Stimulated activated naive CD8-positive, alpha-beta T cell treated with anti-CD3 and anti-CD28 coated beads, Interleukin-15, Interleukin-2, amounts not matched to agents 100 U/mL and 50 U/mL, for 24 hours (primary cell): ENCODE measurements at places on chromosomes 5 and 9.
A peak's percentile ranks its signal among the peaks of the same experiment; 100 is the strongest.

DNA sequence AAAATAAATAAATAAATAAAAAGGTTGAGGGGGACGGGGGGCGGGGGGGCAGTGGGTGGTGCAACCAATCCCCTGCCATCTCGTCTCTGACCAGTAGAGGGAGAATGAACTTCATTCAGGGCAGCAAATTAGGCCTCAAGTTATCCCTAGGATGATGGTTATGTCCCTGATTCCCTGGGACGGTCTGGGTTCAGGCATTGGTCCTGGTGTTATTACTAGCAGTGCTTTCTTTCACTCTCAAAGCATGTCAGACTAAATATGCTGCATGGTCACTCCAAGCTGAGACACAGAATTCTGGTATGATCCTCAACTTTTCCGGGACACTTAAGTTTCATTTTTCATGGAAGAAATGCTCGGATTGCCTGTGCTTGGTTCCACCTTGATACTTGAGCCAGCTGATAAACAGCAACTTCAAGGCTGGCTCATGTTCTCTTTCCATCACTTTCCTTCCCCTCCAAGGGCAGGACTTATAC lies 59.4 kb downstream of the DAP start:
- peak; percentile 62 for DNase-seq

- no peak for DNase-seq
These were observed 339.0 kb upstream of the CTNND2 start for GRCh38 chr5:12242950-12243888.

DNA sequence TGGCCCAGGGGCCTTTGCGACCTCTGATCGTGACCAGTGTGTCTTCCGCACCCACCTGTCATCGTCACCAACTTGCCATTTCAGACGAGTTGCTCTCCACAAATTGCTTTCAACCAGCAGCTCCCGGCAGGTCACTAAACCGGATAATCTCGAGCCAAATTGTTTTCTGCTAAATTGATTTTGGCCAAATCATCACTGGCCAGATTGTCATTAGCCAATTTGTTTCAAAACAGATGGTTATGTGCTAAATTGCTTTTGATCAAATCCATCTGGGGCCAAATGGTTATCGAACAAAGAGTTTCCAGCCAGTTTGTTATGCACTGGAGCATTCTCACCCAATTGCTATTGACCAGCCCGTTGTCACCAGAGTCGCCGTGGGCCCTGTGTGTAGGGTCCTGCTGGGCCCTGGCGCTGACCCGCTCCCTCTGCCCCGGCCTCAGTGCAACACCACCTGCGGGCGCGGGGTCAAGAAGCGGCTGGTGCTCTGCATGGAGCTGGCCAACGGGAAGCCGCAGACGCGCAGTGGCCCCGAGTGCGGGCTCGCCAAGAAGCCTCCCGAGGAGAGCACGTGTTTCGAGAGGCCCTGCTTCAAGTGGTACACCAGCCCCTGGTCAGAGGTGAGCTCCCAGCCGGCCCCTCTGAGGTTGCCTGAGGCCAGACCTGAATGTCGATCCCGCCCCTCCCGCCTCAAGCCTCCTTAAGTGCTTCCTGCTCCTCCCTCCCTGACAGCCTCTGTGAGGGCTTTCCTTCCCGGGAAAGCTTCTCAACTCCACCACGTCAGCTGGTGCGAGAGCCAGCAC lies 35.6 kb downstream of the ADAMTSL2 start:
- DNase-seq, result no peak

- no peak for DNase-seq
These were observed 13.6 kb downstream of the CKMT2 start for GRCh38 chr5:81246697-81247096.

GRCh38 chr5:27963050-27963783 lies 924.8 kb upstream of the CDH9 start:
- no peak for DNase-seq

GRCh38 chr5:74493411-74493810 lies 147.1 kb downstream of the ENC1 start:
- no peak for DNase-seq

DNA sequence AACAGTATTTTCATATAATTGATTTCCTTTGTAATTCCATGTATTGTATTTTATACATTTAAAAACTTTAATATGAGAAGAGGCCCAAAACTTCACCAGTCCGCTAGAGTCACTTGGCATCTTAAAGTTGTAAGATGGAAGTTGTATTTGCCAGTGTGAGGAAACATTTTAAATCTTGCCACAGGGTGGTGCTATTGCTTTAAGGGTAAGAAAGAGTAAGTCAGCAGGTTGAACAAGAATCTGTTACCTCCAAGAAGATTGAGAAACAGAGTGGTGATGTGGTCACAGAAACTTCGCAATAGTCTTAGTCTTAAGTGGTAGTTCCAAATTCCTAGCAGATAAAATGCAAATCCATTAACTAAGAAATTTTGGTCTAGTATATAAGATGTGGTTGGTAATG lies 39.8 kb upstream of the RANBP6 start:
- peak; percentile 32 for DNase-seq

GRCh38 chr9:124040935-124041816 lies 29.6 kb downstream of the LHX2 start:
- peak; percentile 65 for DNase-seq

- DNase-seq, result no peak
These were observed 755 bp downstream of the CDKN2B start for GRCh38 chr9:22008384-22008716.

- no peak for DNase-seq
These were observed 394 bp downstream of the TLR4 start for GRCh38 chr9:117704597-117704996.

DNA sequence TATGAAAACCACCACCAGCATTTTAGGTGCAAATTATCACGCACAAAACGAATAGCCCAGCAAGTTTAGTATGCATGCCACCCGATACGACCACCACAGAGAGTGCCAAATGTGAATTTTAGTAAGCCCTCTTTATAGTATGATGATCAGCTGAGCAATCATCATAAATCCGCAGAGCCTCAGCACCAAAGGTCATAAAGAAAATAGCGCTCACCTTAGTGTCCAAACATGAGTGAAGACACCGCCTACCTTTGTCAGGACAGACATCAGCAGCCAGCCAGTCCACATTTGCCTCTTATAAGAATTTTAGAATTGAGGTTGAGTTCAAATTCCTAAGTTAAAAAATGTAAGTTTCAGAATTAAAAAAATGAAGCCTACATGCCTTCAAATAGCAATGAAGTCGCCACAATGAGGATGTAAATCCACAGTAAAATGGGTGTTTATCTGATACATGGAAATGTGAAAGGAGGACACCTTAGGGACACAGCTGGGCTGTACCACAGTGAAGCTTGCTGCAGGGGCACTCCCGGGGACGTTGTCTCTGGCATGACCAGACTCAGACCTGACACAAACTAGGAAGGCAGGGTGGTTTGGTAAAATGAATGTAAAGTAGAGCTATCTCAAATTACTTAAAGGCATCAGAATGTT lies 149.0 kb downstream of the AUH start:
- DNase-seq, result no peak

- no peak for DNase-seq
These were observed 46.6 kb downstream of the RMI1 start for GRCh38 chr9:84027201-84027600.

GRCh38 chr9:128020692-128021091 lies 39.9 kb upstream of the EEIG1 start:
- DNase-seq, result no peak

DNA sequence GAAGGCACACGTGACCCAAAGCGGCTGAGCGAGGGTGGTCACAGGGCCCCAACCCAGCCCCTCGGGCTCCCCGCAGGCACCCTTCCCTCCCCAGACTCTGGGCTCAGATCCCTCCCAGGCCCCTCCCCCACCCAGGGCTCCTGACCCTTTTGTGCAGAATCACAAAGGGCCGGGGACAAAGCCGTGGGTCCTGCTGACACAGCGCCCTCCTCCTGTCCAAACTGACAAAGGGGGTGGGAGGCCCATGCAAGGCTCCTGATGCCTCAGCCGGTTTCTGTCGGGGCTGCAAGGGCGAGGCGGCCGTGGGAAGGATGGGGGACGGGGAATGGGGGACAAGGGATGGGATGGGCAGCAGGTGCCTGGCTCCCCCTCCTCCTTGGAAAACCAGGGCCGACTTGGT lies 43.5 kb upstream of the UBAC1 start:
- DNase-seq, result no peak

DNA sequence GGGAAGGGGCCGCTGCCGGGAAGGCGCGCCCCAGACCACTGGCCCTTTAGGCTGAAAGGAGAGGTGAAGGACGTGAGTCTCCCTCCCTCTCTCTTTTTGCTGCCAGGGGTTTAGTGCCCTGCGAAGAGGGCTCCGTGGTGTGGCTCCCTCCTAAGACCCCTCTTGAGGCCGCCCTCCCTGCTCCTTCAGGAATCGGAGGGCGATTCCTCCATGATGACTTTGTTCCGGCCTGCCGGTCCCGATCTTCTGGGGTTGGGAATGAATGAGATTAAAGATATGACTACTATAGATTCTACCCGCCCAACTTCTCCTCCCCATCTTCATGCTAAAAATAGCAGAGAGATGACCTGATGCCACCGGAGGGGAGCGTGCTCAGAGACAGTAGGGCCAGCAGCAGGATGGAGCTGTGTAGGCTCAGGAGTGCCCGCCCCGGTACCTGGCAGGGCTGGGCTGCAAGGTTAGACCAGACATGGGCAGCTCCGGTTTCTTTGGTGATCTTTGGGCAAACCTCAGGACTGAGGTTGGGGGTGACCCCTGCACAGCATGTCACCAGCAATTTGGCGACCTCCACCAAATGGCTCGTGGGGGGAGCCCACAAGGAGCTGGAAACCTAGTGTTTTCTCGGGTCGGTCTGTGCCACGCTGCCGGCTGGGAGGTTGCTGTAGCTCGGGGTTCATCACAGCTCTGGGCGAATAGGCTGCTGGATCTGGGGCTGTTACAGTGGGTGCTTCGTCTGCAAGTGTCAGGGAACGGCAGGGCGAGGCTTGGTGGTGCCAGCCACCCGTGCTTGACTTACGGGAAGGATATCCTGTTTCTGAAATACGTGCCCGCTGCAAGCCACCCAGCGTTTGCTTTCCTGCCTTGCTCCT lies 1.7 kb downstream of the OLFM1 start:
- DNase-seq, result no peak

DNA sequence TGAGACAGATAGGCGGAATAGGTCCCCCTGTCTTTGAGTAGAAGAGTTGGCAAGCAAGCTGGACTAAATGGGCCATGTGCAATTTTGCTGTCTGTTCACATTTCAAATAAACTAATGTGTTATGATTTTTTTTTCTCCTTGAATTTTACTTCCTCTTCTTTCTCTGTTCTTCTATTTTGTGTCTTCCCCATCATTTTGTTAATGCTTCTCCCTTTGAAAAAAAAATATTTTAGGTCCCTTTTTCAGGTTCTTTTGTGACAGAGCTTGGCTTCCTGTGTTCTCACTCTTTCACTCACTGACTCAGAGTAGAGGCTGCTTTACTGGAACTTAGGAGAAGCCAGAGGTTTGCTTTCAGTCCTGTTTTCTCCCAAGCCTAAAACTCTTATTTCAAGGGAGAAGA lies 48.1 kb downstream of the PTCD2 start:
- no peak for DNase-seq

DNA sequence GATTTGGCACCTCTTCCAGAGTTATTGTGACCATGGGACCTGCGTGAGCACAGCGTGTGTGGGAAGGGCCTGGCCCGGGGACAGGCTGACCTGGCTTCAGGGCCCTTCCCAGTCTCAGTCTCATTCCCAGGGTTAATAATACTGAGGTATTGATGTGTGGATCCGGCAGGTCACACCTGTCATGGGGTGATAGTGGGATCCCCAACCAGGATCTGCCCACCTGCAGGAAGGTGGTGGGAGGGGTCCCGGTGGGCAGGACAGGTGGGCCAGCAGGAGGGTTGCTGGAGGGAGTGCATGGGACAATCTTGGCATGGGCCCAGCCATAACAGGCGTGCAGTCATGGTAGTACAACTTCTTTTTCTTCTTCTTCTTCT lies 55.4 kb downstream of the COL15A1 start:
- DNase-seq, result no peak

- no peak for DNase-seq
These were observed 55.7 kb upstream of the FANCC start for GRCh38 chr9:95373069-95373681.

DNA sequence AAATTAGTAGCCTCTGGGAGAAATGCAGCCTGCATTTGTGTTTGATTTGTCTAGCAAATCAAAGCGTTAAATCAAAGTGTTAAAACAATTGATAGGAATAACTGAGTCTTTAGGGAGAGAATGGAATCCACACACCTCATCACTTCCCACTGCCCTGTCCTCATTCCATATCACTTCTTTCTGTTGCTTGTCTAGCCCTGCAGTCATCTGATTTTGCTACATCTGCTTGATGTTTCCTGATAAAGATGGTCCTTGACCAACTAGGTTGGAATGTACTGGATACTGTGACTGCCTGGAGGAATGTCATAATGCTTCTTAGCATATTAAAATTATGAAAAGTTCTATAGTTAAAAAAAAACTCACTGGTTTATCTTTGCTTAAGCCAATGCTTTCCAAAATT lies 119.9 kb downstream of the DOCK2 start:
- no peak for DNase-seq

GRCh38 chr5:170389550-170389892 lies 354 bp upstream of the KCNMB1 start:
- DNase-seq, result no peak

DNA sequence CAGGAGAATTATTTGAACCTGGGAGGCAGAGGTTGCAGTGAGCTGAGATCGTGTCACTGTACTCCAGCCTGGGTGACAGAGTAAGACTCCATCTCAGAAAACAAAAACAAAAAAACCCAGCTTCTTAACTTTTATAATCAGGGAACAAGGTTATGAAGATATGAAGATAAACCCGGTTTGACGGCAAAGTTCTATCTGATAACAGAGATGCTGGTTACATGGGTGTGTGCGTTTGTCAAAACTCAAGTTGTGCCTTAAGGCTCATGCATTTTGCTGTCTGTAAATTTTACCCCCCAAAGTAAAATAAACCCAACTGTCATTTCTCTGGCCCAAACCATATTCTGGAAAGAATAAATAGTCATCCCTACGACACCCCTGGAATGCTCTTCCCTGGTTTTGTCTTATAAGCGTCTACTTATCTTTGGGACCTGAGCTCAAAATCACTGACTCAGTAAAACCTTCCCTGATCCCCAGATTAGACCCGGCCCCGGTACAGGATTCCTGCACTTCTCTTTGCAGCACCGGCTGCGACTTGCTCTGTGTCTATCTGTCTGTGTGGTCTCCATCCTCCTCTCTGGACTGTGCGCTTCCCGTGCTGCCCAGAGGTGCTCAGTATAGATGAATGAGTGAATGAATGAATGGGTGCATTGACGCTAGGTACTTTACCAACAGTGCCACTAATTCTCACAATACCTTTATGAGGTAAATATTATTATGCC lies 172.2 kb downstream of the DAB2IP start:
- no peak for DNase-seq

DNA sequence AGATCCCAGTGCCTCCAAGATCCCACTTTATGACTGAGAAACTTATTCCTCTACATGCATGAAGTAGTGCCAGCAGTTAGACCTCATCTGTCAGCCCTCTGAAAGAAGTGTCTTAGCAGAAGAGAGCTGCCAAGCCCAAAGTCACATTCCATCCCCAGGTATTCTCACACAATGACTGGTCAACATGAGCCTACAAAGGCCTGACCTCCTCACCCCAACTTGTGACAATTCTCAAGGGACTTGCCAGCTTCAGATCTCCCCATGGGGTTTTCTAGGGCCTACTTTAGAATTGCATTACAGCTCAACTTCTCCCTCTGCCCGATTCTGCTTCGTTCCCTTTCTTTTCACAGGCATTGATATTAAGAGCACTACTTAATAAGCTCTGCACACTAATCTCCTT lies 393.8 kb upstream of the SLC30A5 start:
- no peak for DNase-seq

GRCh38 chr5:60262576-60263295 lies 369.2 kb upstream of the PDE4D start:
- DNase-seq, result no peak

- no peak for DNase-seq
These were observed 3.7 kb downstream of the CDH6 start for GRCh38 chr5:31197183-31197582.

GRCh38 chr5:32865475-32865874 lies 154.4 kb downstream of the NPR3 start:
- DNase-seq, result no peak
